ENCODE measurements at places on chromosomes 3 and 15. TPM values are rescaled to one million over a fixed set of nuclear protein-coding genes. Genes with fewer than 3 reads are reported as not detected.
A peak's percentile ranks its signal among the peaks of the same experiment; 100 is the strongest.

Gene CEMIP
- total RNA-seq: not detected

GRCh38 chr3:171784387-171784786 is 25.9 kb downstream of the PLD1 start:
- H3K4me1 ChIP-seq: no peaks in the 10 kb centered on the region
- DNase-seq: no peak
- H3K4me3 ChIP-seq: no peak overlapping the region
- H3K27ac ChIP-seq: no peak overlapping the region

Gene PRTG
- 32.6 TPM for total RNA-seq

DNA sequence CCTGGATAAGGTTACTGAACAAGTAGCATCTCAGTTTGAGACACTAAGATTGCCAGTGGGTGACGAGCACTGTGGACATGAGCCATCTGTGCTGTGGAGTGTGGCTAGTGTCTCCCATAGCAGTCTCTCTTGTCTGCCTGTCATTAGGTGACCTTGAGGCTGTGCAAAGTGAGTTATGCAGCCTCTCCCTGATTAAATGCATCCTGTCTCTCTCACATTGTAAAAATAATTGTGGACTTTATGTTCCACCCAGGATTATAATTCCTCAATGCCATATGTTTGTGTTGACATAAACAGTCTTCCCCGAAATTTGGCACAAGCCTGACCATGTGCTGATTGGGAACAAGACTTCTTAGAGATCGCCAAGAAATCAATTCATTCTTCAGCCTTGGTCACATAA is 168.9 kb downstream of the MYRIP start:
- no peaks in the 10 kb centered on the region for H3K4me1 ChIP-seq
- H3K36me3 ChIP-seq: no peaks in the 10 kb centered on the region
- no peaks in the 10 kb centered on the region for H3K27me3 ChIP-seq
- no peak overlapping the region for H3K4me3 ChIP-seq

DNA sequence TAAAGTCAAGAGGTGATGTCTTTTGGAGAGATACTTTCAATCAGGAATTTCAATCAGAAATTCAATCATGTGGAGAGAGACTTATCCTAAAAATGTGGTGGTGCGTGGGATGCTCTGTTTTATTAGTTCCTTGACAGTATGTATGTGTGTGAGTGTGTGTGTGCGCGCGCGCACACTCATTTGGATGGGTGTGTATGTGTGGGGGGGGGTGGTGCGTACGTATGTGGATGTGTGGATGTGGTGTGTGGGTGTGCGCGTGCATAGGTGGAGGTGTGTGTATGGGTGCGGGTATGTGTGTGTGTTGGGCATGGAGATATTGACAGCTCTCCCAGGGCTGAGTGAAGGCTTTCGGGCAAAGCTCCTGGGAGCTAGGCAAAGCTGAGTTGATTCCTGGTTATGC is 2.4 kb downstream of the ADIPOQ start:
- no peaks in the 10 kb centered on the region for H3K4me1 ChIP-seq
- peak; percentile 19 for DNase-seq
- no peaks in the 10 kb centered on the region for H3K36me3 ChIP-seq
- H3K27ac ChIP-seq: no peak overlapping the region

Gene BNC1
- total RNA-seq: 0.07 TPM

Gene PLSCR4
- 12.3 TPM for total RNA-seq

Gene KLHL40
- not detected for total RNA-seq

DNA sequence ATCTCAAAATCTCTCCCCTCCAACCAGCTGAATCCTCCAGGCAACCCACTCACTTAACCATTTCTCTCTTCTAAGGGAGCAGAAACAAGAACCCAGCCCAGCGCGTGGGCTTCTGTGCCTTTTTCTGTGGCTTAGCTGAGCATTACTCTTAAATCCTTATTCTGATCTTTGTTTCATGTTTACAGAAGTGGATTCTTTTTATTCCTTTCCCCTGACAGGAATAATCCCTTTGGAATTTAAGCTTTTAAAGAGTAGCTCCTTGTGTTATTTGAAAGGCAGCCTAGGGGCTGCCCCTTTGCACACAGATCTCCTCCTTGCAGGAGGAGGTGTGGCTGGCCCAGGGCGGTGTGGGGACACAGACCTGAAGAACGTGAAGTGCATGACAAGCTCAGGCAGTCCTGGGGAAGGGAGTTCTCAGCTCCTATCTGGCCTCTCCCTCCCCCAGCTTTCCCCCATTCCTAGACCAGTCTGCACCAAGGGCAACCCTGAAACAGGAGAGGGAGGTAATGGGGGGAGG is 77.1 kb upstream of the UBE2E1 start:
- peaks cover 8% of the 10 kb centered on the region for H3K4me1 ChIP-seq
- DNase-seq: peak; percentile 75
- no peaks in the 10 kb centered on the region for H3K36me3 ChIP-seq

- no peak overlapping the region for H3K4me3 ChIP-seq
- no peaks in the 10 kb centered on the region for H3K27me3 ChIP-seq
- H3K4me1 ChIP-seq: no peaks in the 10 kb centered on the region
- H3K27ac ChIP-seq: peak overlapping the region; percentile 29
Observed at GRCh38 chr3:154180836-154181691, 59.9 kb downstream of the ARHGEF26 start.

Gene FBXL22
- total RNA-seq: 0.75 TPM

Data from endodermal cell (in vitro differentiated cells).